ENCODE measurements at places on chromosomes 12 and 14.

DNA sequence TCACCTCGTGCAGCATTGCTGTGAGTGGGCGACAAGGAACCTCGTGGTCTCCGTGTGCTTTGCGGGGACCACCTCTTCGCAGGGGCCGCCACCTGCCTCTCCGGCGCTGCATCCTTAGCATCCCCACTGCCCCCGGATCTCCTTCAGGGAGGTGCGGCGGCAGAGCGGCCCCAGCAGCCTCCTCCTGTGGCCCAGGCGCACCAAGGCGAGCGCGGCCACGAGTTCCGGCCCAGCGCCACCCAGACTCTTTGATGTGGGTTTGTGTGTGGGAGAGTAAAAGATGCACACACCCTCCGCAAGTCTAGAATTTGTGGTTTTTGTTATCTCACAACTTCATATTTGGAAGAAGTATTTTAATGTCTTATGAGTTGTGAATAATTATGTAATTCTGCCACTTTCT, 118.8 kb upstream of the DIO3 start:
- DNase-seq, result peak; percentile 50

GRCh38 chr14:73710737-73711136, 3.4 kb downstream of the PNMA1 start:
- no peak for DNase-seq

- DNase-seq, result no peak
Measured at GRCh38 chr14:50222055-50222613, 9.2 kb downstream of the SOS2 start.

DNA sequence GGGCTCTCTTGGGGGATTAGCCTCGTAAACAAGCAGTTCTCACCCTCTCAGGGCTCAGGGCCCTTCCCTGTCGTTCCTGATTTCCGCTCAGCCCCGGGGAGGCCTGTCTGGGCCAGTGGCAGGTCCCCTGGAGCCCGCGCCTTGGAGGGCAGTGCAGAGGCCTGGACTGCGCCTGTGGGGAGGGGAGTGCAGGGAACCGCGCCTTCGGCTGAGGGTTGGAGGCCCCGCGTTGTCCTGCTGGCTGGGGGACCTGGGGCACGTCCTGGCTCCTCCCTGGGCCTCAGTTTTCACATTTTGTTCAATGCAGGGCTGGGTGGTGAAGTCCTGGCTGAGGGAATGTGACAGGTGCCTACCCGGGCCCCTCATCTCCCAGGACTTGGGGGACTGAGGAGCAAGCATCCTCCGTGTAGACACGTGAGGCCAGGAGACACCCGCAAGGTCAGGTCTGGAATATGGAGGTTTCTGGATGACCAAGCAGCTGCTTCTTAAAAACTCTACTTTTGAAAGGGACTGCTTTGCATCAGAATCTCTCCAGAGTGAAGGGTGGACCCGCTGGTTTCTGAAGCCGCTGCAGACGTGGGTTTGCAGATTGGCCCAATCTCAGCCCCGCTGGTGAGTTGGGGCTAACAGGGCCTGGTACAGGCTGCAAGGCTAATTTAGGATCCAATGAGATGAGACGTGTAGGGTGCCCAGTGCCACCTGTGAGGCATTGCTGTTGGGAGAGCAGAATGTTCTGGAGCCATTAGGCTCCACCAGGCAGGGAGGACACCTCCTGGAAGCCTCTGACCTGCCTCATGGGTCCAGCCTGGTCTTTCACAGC, 80.2 kb downstream of the KIF26A start:
- DNase-seq, result peak; percentile 55

- DNase-seq, result no peak
Measured at GRCh38 chr12:60148109-60148508, 552.3 kb downstream of the SLC16A7 start.
